ENCODE measurements at places on chromosomes 12 and 14. TPM values are rescaled to one million over a fixed set of nuclear protein-coding genes. Genes with fewer than 3 reads are reported as not detected.

KRT2 gene
- not detected for total RNA-seq

DNA sequence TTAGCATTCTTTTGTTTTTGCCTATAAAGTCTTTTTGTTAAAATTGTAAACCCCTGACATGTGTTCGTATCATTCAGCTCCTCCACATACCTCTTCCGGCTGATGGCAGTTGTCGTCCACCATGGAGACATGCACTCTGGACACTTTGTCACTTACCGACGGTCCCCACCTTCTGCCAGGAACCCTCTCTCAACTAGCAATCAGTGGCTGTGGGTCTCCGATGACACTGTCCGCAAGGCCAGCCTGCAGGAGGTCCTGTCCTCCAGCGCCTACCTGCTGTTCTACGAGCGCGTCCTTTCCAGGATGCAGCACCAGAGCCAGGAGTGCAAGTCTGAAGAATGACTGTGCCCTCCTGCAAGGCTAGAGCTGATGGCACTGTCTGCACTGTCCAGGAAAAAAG, 7.7 kb downstream of the ALKBH2 start:
- DNase-seq = no peak

- no peak for DNase-seq
These were observed 46.5 kb upstream of the AMIGO2 start for GRCh38 chr12:47126246-47126645.

DNA sequence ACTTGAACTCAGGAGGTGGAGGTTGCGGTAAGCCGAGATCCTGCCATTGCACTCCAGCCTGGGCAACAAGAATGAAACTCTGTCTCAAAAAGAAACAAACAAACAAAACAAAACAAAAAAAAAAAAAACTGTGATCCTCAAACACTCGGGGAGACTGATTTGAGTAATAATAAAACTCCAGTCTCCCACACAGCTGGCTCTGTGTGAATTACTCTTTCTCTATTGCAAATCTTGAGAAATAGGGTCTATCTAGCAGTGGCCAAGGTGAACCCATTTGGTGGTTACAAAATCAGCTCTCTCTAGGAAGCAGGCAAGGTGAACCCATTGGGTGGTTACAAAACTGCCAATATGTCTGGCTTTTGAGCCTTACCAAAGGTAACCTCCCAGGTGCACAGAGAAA, 6.0 kb upstream of the ACOT6 start:
- DNase-seq = no peak
